ENCODE measurements at places on chromosomes 7 and 10. TPM values are rescaled to one million over a fixed set of nuclear protein-coding genes. Genes with fewer than 3 reads are reported as not detected.

GRCh38 chr7:30164567-30164966, 29.8 kb downstream of the MTURN start:
- DNase-seq, result no peak
- H3K36me3 ChIP-seq, result peaks cover 2% of the 10 kb centered on the region
- peaks cover 38% of the 10 kb centered on the region for H3K4me1 ChIP-seq
- H3K27me3 ChIP-seq, result no peaks in the 10 kb centered on the region
- no peak overlapping the region for H3K4me3 ChIP-seq

DNA sequence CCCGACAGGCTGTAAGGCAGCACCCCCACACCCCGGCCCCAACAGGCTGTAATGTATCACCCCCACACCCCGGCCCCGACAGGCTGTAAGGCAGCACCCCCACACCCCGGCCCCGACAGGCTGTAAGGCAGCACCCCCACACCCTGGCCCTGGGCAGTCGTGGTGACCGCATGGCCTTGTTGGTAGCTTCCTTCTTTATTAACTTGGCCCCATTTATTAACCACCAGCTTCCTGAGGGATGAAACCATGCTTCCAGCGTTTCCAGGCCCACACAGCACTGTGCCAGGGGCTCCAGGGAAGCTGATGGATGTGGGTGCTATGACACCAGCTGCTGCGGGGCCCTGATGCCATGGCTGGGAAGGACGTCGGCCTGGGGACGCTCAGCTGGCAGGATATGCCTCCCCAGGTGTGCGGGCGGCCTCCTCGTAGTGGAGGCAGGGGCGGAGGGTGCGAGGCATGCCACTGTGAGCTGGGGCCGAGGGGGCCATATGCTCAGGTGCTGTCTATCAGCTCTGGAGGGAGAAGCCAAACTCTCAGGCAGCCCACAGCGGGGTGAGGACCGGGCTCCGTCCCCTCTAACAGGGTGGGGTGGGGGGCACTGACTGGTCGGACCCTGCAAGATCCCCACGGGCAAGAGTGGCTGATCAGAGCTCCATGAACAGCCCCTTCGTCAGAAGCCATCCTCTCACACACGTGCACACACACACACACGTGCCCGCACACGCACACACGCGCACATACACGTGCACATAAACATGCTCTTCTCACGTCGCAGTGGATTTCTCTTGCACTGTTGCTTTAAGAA, 311.0 kb downstream of the PTPRN2 start:
- no peaks in the 10 kb centered on the region for H3K4me1 ChIP-seq
- H3K36me3 ChIP-seq, result no peaks in the 10 kb centered on the region
- DNase-seq, result no peak
- no peaks in the 10 kb centered on the region for H3K27me3 ChIP-seq

- no peak overlapping the region for H3K27ac ChIP-seq
- H3K4me1 ChIP-seq, result no peaks in the 10 kb centered on the region
- DNase-seq, result no peak
- peaks cover 5% of the 10 kb centered on the region for H3K36me3 ChIP-seq
- H3K4me3 ChIP-seq, result no peak overlapping the region
- H3K27me3 ChIP-seq, result peaks cover 14% of the 10 kb centered on the region
Measured at GRCh38 chr7:50584386-50584785, 19.2 kb upstream of the DDC start.

- no peak overlapping the region for H3K4me3 ChIP-seq
- DNase-seq, result no peak
- H3K4me1 ChIP-seq, result no peaks in the 10 kb centered on the region
- no peaks in the 10 kb centered on the region for H3K27me3 ChIP-seq
- no peaks in the 10 kb centered on the region for H3K36me3 ChIP-seq
- no peak overlapping the region for H3K27ac ChIP-seq
Measured at GRCh38 chr10:52106899-52107298, 207.2 kb upstream of the DKK1 start.

GRCh38 chr10:124999433-125000365, 57.8 kb downstream of the ZRANB1 start:
- H3K4me3 ChIP-seq, result no peak overlapping the region
- no peak overlapping the region for H3K27ac ChIP-seq
- no peak for DNase-seq
- no peaks in the 10 kb centered on the region for H3K4me1 ChIP-seq
- H3K36me3 ChIP-seq, result no peaks in the 10 kb centered on the region

DNA sequence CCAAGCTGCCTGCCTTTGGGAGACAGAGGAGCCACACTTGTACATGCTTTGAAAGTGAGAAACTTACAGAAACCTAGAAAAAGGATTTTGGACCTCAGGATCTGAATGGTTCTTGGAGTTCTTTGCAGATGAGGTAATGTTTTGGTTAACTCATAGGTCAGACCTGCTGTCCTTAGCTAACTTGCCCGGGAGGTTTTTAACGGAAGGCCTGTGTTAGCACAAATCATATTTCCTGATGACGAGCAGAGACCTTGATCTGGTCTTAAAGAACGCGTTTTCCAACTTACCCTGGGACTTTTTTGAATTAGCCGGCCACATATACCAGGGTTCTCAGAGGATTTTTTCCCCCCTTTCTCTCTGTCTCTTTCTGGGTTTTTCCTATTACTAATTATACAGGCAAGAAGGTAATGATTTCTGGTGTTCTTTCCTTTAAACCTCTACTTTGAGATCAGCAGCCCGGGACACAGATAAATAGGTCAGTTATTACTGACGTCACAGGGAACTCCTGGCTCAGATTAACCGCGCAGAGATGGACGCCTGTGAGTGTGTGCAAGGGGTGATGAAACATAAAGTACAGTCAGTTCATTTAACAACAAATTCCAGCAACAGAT, 101.7 kb upstream of the KLF6 start:
- H3K27ac ChIP-seq, result peak overlapping the region; percentile 65
- H3K4me1 ChIP-seq, result peaks cover 26% of the 10 kb centered on the region
- no peak for DNase-seq
- H3K4me3 ChIP-seq, result peak overlapping the region; percentile 26
- H3K36me3 ChIP-seq, result peaks cover 1% of the 10 kb centered on the region

HTR5A gene
- total RNA-seq, result not detected

TEX36 gene
- not detected for total RNA-seq

PTPRZ1 gene
- not detected for total RNA-seq

A1CF gene
- total RNA-seq, result not detected

SLC26A5 gene
- total RNA-seq, result not detected
